Cortex of kidney (tissue), 1 donor: ENCODE measurements at places on chromosomes 1 and 21.

GRCh38 chr1:53278298-53278725, 40.0 kb upstream of the MAGOH start:
- DNase-seq = no peak

DNA sequence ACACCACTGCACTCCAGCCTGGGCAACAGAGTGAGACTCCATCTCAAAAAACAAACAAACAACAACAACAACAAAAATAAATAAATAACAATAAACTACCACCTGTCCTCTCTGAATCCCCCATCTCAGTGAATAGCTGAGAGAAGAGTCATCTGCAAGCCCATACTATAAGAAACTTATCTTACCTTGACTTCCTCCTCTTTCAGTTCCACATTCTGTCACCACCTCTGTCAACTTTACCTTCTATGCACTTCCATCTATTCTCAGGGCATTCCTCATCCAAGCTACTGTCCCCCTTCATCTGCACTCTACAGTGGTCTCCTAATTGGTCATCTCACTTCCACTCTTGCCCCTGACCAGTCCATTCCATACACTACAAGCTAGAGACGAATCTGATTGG, 58.1 kb downstream of the KIAA0040 start:
- no peak for DNase-seq

GRCh38 chr1:77143529-77144121, 75.6 kb downstream of the PIGK start:
- no peak for DNase-seq

GRCh38 chr1:176217461-176218099, 10.5 kb upstream of the COP1 start:
- no peak for DNase-seq

DNA sequence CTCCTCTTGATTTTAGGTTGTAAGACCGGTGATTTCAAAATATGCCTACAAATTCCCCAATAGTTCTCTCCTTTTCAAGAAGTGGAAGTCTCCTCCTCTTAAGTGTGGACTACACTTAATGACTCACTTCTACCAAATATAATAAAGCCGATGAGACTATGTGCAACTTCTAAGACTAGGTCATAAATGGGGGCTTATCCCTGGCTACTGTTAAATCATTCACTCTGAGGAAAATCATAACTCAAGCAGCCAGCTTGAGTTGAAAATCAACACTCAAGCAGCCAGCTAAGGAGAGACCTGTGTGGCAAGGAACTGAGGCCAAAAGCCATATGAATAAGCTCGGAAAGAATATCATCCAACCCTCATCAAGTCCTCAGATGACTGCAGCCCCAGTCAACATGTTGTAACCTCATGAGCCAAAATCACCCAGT, 49.6 kb upstream of the PSMG1 start:
- no peak for DNase-seq

GRCh38 chr1:167562702-167563101, 9.1 kb upstream of the CREG1 start:
- DNase-seq = no peak

DNA sequence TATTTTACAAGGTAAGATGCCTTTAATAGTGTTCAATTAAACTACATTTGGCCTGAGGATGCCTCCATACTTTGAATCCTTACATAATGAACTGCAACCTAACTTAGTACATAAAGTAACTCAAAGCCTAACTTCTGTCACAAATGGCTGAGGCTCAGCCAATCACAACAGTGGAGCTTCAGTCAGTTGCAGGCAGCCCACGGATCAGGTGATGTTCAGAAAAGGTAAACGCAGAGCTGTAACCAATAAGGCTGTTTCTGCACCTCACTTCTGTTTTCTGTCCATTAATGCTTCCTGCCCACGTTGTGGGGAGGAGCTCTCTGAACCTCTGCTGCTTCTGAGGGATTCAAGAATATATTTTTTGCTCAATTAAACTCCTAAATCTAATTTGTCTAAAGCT, 94.8 kb upstream of the KIAA0040 start:
- no peak for DNase-seq

GRCh38 chr1:12180315-12180714, 13.5 kb downstream of the TNFRSF1B start:
- DNase-seq = no peak

DNA sequence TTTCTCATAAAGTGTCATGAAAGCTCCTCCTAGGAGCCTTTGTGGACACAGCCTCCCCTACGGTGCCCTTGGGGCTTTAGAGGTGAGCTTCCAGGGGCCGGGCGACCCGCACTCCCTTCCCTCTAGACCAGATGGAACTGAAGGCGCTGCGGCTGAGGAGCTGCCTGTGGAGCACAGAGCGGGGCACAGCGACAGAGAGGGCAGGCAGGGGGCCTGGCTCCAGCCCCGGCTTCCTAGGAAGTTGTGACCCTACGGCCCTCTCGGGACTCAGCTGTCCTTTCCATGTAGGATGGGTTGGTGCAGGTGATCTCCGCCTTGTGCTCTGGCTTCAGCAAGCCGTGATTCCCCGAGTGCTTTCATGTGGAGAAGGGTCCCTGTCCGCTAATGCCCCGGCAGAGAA, 23.6 kb upstream of the NEK2 start:
- no peak for DNase-seq

DNA sequence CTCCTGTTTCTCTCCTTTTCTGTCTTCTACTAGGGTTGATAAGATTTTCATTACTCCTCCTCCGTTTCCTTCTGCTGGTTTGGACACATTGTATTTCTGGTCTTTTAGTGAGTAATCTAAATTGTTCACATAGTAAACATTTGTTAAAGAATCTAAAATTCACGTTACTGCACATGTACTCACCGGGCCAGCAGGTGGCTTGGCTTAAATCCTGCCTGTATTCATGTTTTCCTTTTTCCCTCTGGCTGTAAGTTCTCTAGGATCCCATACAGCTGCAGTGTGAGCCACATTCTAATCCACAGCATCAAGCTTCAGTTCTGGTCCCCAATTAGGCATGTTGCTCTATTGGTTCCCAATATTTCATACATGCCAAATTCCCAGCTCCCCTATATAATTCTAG, 958.3 kb downstream of the ADGRL2 start:
- DNase-seq = no peak
